ENCODE measurements at places on chromosomes 1 and 21. TPM values are rescaled to one million over a fixed set of nuclear protein-coding genes. Genes with fewer than 3 reads are reported as not detected.

- no peak overlapping the region for H3K27ac ChIP-seq
- no peaks in the 10 kb centered on the region for H3K27me3 ChIP-seq
- no peak for DNase-seq
These were observed 38.4 kb downstream of the NFASC start for GRCh38 chr1:204909109-204909508.

DNA sequence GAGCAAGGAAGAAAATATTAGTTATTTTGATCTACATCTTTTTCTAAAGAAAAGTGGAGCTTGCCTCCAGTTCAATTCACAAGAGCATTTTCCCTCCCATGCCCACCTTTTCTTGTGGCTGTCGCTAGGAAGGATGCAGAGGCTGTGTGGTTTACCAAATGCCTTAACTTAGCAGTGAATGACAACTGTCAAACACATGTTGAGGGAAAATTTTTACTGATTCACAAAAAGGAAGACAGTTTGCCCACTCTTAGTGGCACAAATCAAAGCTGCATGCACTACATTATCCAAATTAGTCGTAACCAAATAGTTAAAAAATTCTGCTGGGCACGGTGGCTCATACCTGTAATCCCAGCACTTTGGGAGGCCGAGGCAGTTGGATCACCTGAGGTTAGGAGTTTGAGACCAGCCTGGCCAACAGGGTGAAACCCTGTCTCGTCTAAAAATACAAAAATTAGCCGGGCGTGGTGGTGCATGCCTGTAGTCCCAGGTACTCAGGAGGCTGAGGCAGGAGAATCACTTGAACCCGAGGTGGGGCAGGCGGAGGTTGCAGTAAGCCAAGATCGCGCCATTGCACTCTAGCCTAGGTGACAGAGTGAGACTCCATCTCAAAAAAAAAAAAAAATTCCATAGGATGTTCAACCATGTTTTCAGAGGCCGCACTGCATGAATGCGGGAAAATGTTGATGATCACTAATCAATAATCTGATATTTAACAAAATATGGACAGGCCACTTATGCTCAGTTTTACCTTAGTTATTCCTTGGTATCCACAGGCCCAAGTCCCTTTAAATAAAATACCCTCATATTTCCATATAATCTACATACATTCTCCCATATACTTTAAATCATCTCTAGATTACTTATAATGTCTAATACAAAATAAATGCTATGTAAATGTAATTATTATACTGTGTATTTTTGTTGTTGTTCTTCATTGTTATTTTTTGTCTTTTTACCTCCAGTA, 9.0 kb downstream of the COX20 start:
- H3K27ac ChIP-seq, result no peak overlapping the region
- peaks cover 42% of the 10 kb centered on the region for H3K36me3 ChIP-seq
- H3K27me3 ChIP-seq, result no peaks in the 10 kb centered on the region
- no peak overlapping the region for H3K4me3 ChIP-seq
- DNase-seq, result no peak
- H3K4me1 ChIP-seq, result no peaks in the 10 kb centered on the region

GRCh38 chr1:237814319-237814924, 76.3 kb downstream of the ZP4 start:
- no peak for DNase-seq
- no peaks in the 10 kb centered on the region for H3K36me3 ChIP-seq
- H3K4me1 ChIP-seq, result no peaks in the 10 kb centered on the region
- no peak overlapping the region for H3K27ac ChIP-seq
- no peak overlapping the region for H3K4me3 ChIP-seq

DNA sequence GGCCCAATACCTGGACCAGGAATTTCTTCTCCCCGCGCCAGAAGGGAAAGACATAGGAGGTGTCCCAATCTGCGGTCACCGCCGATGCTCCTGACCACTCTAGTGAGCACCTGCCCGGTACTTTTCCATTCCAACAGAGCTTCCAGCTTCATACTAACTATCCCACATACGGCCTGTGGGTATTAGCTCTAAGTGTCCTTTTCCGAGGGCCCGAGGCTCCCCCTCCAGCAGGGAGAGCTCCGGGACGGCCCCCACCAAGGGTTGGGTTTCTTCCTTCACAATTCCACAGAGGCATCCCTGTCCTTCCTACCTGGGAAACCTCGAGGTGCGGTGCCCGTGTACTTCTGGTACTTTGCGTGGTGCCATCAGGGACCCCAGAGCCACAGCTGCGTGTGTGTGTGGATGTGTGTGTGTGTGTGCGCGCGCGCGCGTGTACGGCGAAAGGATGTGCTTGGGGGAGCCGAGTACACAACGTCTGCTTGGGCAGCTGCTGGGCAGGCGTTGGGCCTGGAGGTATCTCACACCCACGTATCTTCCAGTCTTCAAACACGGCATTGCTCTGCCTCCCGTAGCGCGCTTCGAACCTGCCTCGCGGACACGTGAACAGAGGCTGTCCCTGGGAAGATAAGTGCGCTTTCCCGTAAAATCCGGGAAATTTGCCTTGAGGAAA, 2.4 kb upstream of the SIM2 start:
- H3K27me3 ChIP-seq, result peaks cover 94% of the 10 kb centered on the region
- DNase-seq, result no peak
- H3K4me1 ChIP-seq, result peaks cover 38% of the 10 kb centered on the region
- no peak overlapping the region for H3K4me3 ChIP-seq
- H3K36me3 ChIP-seq, result no peaks in the 10 kb centered on the region
- H3K27ac ChIP-seq, result no peak overlapping the region

GRCh38 chr1:209531549-209531948, 52.0 kb upstream of the CAMK1G start:
- no peak overlapping the region for H3K27ac ChIP-seq
- no peak overlapping the region for H3K4me3 ChIP-seq
- no peaks in the 10 kb centered on the region for H3K4me1 ChIP-seq
- H3K27me3 ChIP-seq, result peaks cover 10% of the 10 kb centered on the region
- no peak for DNase-seq

DNA sequence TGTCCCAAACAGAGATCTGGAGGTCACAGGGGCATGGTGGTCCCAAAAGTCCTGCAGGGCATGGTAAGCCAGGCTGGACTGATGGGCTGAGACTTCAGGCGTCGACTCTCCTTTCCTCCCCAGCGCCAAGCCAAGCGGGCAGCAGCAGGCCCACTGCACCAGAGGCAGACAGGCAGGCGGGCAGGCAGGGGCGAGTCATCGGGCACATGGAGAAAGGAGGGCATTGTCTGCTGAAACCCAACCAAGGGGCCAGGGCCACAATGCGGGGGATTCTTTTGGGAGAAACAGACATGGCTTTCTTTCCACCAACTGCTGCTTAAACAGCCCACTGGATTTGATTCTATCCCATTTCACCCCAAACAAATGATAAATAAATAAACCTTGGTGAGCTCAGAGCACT, 46.2 kb downstream of the TRABD2B start:
- peaks cover 6% of the 10 kb centered on the region for H3K4me1 ChIP-seq
- DNase-seq, result no peak
- H3K27me3 ChIP-seq, result peaks cover 4% of the 10 kb centered on the region
- H3K27ac ChIP-seq, result no peak overlapping the region

DNA sequence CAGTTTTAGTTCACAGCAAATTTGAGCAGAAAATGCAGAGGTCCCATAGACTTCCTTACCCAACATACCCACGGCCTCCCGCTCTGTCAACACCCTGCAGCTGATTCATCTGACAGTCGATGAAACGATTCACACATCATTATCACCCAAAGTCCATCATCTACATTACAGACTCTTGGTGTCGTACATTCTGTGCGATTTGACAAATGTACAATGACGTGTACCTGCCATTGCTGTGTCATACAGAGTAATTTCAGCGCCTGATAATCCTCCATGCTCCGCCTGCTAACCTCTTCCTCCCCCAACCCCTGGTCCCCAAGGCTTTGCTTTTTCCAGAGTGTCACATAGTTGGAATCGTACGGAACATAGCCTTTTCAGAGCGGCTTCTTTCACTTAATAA, 94.7 kb upstream of the SLC25A33 start:
- H3K4me3 ChIP-seq, result no peak overlapping the region
- H3K27ac ChIP-seq, result peak overlapping the region; percentile 77
- peaks cover 50% of the 10 kb centered on the region for H3K4me1 ChIP-seq

The CAMK1G gene
- 0.37 TPM for polyA plus RNA-seq

- H3K4me3 ChIP-seq, result no peak overlapping the region
- H3K27me3 ChIP-seq, result no peaks in the 10 kb centered on the region
- H3K4me1 ChIP-seq, result no peaks in the 10 kb centered on the region
- H3K27ac ChIP-seq, result no peak overlapping the region
- DNase-seq, result no peak
These were observed 359.1 kb downstream of the BARHL2 start for GRCh38 chr1:90357995-90358394.

The CIART gene
- 2.9 TPM for polyA plus RNA-seq

- H3K4me1 ChIP-seq, result peaks cover 23% of the 10 kb centered on the region
- DNase-seq, result no peak
- peaks cover 30% of the 10 kb centered on the region for H3K27me3 ChIP-seq
- H3K27ac ChIP-seq, result no peak overlapping the region
- H3K36me3 ChIP-seq, result no peaks in the 10 kb centered on the region
These were observed 2.8 kb upstream of the SLC2A1 start for GRCh38 chr1:42961312-42962091.

DNA sequence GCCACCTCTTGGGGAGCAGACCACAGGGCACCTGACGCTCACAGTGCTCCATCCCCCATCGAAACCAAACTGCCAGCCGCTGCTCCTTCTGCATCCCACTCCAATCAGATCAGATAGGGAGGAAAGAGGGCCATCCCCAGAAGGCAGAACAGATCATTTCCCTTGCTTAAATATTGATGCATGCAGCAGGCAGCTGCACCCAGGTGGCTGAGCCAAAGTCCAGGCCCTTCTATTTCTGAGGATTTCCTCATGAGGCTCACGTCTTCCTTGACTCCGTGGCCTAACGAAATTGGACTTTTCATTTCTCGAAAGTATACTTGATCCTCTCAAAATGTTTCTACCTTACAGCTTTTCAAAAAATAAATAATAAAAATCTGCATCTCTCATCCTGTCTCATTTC, 239.2 kb downstream of the ATG4C start:
- no peak overlapping the region for H3K27ac ChIP-seq
- H3K4me3 ChIP-seq, result no peak overlapping the region
- H3K4me1 ChIP-seq, result no peaks in the 10 kb centered on the region
- no peaks in the 10 kb centered on the region for H3K36me3 ChIP-seq
- DNase-seq, result no peak

The ATP1A4 gene
- 0.96 TPM for polyA plus RNA-seq

The OR2L8 gene
- not detected for polyA plus RNA-seq

GRCh38 chr1:145871994-145872924, 13.4 kb upstream of the PIAS3 start:
- H3K36me3 ChIP-seq, result peaks cover 4% of the 10 kb centered on the region
- peak overlapping the region; percentile 88 for H3K27ac ChIP-seq
- peaks cover 22% of the 10 kb centered on the region for H3K27me3 ChIP-seq
- peak overlapping the region; percentile 46 for H3K4me3 ChIP-seq
- H3K4me1 ChIP-seq, result peaks cover 17% of the 10 kb centered on the region
- DNase-seq, result peak; percentile 75

The C2CD2 gene
- polyA plus RNA-seq, result 11.2 TPM

DNA sequence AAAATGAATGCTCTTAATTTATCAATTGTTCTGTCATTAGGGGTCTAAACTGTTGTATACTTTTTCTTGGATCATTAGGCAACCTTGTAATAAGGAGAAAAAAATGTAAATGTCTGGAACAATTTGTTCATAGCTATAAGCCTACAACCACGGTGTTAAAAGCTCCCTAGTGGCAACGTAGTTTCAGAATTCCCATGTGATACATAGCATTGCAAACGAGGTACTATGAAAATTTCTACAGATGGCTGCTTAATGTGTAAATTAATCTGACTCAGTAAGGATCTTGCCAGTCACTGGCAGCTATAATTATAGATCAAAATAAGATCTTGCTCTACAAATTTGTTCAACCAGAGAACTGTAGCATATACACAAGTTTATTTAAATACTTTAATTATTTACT, 304.1 kb upstream of the ADGRL4 start:
- H3K36me3 ChIP-seq, result no peaks in the 10 kb centered on the region
- H3K27ac ChIP-seq, result no peak overlapping the region
- H3K4me3 ChIP-seq, result no peak overlapping the region

DNA sequence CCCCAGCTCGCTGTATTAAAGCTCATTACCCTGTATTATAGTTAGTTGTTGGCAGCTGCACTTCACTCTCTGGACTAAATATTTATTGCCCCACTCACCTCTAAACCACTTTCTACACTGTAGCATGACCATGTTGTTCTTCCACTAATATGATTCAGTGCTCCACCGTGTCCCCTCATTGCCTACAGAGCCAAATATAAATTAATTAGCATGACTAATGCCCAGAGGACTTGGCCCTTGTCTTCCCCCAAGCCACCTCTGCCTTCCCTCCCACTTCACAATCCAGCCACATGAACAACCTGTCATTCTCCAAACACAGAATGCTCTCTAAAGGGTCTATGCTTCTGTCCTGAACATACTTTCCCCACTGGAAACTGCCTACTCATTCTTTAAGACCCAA, 276.5 kb downstream of the PLPP3 start:
- DNase-seq, result no peak
- no peaks in the 10 kb centered on the region for H3K27me3 ChIP-seq
- no peak overlapping the region for H3K27ac ChIP-seq
- H3K4me1 ChIP-seq, result no peaks in the 10 kb centered on the region
- H3K4me3 ChIP-seq, result no peak overlapping the region

GRCh38 chr1:118564961-118565703, 380.1 kb upstream of the SPAG17 start:
- DNase-seq, result peak; percentile 11
- H3K27me3 ChIP-seq, result no peaks in the 10 kb centered on the region

The LCE1D gene
- polyA plus RNA-seq, result not detected

The TEDDM1 gene
- 0.14 TPM for polyA plus RNA-seq

GRCh38 chr21:40002978-40003377, 135.7 kb downstream of the PCP4 start:
- no peak for DNase-seq
- H3K27ac ChIP-seq, result no peak overlapping the region
- H3K36me3 ChIP-seq, result no peaks in the 10 kb centered on the region
- no peak overlapping the region for H3K4me3 ChIP-seq
- no peaks in the 10 kb centered on the region for H3K4me1 ChIP-seq

The PDE4B gene
- 15.2 TPM for polyA plus RNA-seq

- no peaks in the 10 kb centered on the region for H3K36me3 ChIP-seq
- H3K4me1 ChIP-seq, result peaks cover 11% of the 10 kb centered on the region
- no peaks in the 10 kb centered on the region for H3K27me3 ChIP-seq
- H3K4me3 ChIP-seq, result no peak overlapping the region
These were observed 41.0 kb upstream of the RASAL2 start for GRCh38 chr1:178052650-178053461.

The CELA2B gene
- 3.6 TPM for polyA plus RNA-seq

DNA sequence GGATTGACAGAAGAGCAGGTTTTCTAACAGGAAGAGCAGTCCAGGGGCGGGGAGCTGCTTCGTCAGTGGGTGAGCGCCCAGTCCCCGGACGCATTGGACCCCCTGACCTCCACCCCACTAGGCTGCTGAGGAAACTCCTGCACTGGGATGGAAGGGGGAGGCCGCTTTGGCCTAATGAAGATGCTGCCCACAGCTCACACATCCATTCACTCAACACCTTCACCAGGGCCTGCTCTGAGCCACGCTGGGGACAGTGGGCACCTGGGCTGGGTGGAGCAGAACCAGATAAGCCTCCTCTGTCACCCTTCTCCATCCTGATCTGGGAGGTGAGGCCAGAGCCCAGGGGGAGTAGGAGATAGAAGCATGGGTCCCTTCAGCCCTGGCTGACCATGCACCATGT, 13.3 kb downstream of the LRP8 start:
- H3K27ac ChIP-seq, result no peak overlapping the region
- no peak overlapping the region for H3K4me3 ChIP-seq
- no peaks in the 10 kb centered on the region for H3K36me3 ChIP-seq
